ENCODE measurements at places on chromosomes 13 and 19. TPM values are rescaled to one million over a fixed set of nuclear protein-coding genes. Genes with fewer than 3 reads are reported as not detected.

DNA sequence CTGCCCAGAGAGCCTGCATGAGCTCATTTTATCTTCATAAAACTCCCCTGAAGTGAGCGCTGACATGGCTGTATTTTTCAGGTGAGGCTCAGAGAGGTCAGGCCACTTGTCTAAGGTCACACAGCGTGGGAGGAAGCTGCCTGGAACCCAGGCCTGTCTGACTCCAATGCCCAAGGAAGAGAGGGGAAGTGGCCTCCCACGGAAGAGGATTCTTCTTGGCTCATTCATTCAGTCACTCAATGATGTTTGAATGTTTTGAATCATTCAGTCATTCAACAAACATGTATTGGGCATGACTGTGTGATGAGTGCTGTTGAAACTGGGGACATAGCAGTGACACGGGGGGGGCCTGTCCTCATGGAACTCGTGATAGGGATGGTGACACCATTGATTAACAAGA is 12.0 kb downstream of the ACTL9 start:
- no peak for DNase-seq

DNA sequence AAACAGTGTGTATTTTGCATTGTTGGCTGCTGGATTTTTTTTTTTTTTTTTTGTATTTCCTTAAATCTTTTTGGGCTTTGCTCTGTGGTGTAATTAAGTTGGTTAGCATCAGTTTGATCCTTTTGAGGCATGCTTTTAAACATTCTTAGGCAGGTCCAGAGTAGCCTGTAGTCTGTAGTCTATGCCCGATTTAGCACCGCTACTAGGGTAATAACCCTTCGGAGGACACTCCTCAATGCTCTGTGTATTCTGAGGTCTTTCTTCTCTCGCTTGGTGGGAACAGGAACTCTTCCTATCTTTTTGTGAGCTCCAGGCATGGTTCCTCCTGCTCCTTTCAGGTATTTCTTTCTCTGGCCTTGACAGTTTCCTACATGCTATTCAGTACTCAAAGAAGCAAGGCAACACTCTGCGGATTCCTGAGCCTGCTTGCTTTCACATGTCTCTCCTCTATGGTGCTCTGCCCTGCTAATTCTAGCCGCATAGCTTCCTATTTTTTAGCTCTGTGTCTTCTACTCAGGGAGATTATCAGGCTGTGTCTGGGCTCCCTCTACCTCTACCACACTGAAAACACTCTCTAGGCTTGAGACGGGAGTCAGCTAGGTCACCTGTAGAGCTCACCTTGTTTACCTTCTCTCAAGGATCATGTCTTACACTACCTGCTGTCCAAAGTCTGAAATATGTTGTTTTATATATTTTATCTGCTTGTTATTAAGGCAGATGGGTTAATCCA is 195.1 kb downstream of the NDFIP2 start:
- DNase-seq, result no peak

DNA sequence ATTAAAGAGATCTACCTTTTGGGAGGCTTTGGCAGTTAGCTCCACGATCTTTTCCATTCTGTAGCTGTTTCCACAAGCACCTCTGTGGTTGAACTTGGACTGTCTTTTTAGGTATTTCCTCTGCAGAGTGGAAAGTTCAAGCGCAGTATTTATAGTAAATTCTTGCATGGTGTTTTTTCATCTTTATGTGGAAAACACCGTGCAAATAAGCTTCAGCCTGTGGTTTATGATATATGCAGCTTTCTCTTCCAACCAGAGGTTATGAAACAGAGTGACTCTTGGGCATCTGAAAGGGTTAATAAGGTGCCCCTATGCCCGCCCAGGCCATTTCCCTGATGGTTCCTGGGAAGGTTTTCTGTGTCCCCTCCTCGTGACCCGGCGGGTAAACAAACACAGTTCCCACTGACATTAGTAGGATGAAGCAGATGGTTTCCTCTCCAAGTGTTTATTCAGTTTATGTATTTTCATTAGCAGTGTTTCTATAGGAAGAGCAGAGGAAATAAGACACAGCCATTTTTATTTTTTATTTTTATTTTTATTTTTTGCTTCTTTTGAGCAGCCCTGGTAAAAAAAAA is 39.7 kb upstream of the RNF113B start:
- DNase-seq, result no peak

- DNase-seq, result no peak
These were observed 19.2 kb upstream of the GRTP1 start for GRCh38 chr13:113383089-113383488.

DNA sequence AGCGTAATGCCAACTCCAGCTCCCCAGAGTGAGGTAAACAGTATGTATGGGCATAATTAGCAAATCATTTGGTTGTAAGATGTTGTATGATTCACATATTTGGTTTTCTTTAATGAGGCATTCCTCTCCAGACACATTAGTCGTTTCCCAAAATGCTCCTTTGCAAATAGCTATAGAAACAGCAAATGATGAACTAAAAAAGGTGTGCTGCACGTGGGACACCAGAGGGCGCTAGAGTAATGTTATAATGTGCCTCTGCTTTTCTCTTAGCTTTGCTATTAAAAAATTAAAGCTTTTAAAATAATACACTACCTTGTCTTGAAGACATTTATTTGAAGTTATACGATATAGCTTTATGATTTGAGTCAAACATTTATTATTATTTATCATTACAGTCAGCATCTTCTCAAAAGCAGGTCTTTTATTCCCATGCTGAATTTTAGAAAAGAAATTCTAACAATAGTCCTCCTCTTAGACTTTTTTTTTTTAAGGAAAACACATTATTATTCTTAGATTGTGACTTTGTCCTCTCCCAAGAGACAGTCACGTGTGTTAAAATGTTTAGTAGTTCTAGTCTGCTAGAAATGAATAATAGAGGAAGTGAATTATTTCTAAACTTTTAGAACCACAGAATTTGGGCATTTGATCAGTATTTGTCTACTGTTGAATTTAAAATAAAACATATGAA is 121.6 kb upstream of the FRY start:
- peak; percentile 75 for DNase-seq

- no peak for DNase-seq
These were observed 21.1 kb upstream of the PLEKHF1 start for GRCh38 chr19:29644210-29644609.

DNA sequence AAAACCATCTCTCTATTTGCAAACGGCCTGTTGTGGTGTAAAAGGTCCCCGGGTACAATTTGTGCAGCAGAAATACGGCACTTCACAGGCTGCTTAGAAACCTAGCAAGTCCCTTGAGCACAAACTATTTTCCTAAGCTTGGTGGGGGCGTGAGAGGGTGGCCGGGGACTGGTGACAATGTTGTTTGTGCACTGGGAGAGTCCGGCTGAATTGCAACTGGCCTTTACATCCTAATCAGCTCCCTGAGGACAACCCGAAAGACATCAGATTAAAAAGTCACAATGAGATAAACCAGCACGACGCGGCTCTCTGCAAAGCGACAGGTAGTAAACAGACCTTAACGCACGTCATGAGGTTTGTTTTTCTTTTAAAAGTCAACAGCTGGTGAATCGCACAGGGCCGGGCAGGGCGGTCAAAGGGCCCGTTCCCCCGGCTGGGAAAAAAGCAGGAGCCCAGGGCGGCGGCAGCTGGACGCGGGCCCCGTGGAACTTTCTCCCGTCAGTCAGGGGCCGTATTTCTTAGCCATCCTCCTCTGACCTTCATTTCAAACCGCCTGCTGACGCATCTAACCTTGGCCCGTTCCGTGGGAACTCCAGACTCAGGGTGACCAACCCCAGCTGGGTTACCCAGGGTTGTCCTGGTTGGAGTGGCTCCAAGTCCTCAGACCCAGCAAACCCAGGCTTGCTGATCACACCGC is 112.3 kb downstream of the GADD45B start:
- DNase-seq, result no peak

- DNase-seq, result no peak
These were observed 7.4 kb downstream of the ZNF564 start for GRCh38 chr19:12543855-12544254.

DNA sequence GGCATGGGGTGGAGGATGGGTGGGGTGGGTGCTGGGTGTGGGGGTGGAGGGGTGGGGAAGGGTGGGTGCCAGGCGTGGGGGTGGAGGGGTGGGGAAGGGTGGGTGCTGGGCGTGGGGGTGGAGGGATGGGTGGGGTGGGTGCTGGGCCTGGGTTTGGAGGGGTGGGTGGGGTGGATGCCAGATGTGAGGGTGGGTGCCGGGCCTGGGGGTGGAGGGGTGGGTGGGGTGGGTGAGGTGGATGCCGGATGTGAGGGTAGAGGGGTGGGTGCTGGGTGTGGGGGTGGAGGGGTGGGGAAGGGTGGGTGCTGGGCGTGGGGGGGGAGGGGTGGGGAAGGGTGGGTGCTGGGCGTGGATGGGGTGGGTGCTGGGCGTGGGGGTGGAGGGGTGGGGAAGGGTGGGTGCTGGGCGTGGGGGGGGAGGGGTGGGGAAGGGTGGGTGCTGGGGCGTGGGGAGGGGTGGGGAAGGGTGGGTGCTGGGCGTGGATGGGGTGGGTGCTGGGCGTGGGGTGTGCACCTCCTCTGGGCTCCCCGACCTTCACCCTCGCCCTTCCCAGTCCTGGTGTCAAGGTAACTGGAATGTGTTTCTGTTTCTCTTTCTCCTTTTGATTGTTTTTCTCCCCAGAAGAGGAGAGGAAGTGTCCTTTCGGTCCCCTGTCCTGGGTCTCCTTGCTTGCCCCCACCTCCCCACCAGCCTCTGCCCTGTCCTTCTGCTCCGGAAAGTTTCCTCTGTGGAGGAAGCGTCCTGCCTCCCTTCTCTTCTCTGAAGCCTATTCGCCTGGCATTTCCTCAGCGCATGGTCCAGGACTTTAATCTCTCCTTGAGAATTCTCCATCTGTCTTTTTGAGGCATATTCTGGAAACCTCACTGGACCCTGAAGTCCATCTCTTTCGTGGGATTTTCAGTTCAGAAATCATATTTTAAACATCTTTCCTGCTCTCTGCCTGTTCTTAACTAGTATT is 22.9 kb upstream of the CFAP97D2 start:
- DNase-seq, result no peak

GRCh38 chr19:47002106-47002766 is 17.4 kb upstream of the NPAS1 start:
- DNase-seq, result no peak

- DNase-seq, result no peak
These were observed 557.9 kb upstream of the SLITRK6 start for GRCh38 chr13:86357106-86357505.

GRCh38 chr13:33087091-33087490 is 70.9 kb downstream of the KL start:
- DNase-seq, result no peak

- DNase-seq, result no peak
These were observed 198.4 kb upstream of the SLITRK6 start for GRCh38 chr13:85997587-85997986.

- no peak for DNase-seq
These were observed 139.9 kb downstream of the ZAR1L start for GRCh38 chr13:32175307-32175706.

GRCh38 chr13:73000027-73000674 is 58.7 kb upstream of the KLF5 start:
- DNase-seq, result no peak

- no peak for DNase-seq
These were observed 92.1 kb downstream of the ATP11A start for GRCh38 chr13:112781881-112782361.

DNA sequence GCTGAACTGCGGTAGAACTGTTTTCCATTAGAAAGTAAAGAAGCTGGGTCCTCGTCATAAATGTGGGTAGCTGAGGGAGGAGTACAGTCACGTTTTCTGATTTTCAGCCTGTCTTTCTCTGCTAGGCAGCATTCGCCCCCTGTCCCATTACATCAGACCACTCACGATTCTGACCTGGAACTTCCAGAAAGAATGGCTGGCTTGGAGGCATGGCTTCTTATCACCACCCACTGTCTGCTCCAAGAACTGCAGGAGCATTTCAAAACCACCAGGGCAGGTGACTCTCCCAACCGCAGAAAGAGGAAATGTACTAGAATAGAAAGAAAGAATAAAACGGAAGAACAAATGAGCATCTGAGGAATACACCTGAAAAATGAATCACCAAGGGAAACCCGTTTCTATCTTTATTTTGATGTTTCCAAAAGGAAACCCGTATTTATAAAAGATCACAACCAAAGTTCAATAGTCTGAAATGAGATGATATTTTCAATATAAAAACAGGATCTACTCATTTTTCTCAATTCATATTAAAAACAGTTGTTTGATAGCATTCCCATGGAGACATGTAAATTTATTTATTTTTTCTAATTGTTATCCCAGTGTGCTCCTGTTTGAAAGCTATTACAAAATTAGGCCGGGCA is 22.1 kb upstream of the POMP start:
- peak; percentile 86 for DNase-seq

- DNase-seq, result no peak
These were observed 10.1 kb downstream of the FOSB start for GRCh38 chr19:45477713-45478453.

- no peak for DNase-seq
These were observed 25.5 kb downstream of the KCTD12 start for GRCh38 chr13:76860706-76861105.

DNA sequence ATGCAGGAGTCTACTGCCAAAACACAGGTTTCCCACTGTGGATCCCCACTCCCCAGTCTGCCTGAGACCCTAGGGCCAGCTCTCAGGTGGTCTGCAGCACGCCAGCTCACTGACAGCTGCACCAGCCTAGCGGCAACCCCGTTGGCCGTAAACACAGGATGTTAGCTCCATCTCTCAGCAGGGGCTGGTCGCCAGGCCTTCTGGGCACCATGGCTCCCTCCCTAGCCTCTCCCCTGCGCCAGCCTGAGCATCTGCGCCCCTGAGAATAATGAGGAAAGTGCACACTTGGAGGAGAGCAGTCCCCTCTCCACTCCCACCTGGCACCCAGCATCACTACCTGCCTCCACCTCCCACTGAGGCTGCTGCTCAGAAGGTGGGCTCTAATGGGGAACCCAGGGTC is 20.8 kb upstream of the EPHX3 start:
- no peak for DNase-seq

DNA sequence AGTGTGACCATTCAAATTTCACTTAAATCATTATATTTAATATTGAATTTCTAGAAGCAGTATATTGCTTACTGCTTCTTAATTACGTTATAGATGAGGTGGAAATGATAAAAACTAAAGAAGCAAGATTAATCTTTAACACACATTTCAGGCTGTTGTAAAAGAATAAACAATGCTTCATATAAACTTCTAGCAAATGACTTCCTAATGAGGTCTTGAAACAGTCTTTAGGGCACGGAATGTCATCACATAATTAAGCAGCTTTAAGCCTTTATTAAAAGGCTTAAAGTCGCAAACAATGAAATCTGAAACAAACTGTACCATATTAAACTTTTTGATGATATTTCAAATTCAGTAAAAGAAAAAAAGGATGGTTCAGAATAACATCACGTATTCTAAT is 1.9 kb downstream of the SLITRK6 start:
- DNase-seq, result no peak

- DNase-seq, result no peak
These were observed 19.8 kb downstream of the PROZ start for GRCh38 chr13:113178070-113178895.

LGALS7B gene
- polyA plus RNA-seq, result not detected

MBOAT7 gene
- polyA plus RNA-seq, result 22.3 TPM

HIPK4 gene
- polyA plus RNA-seq, result 0.06 TPM

ZNF415 gene
- 4.2 TPM for polyA plus RNA-seq

PLK5 gene
- polyA plus RNA-seq, result not detected

LRRC4B gene
- not detected for polyA plus RNA-seq

ZNF556 gene
- polyA plus RNA-seq, result 0.13 TPM

AP2S1 gene
- 51.3 TPM for polyA plus RNA-seq

ZNF544 gene
- 41.4 TPM for polyA plus RNA-seq

Measured in B cell (primary cell).